ENCODE measurements at places on chromosomes 2 and 18.

GRCh38 chr2:184463102-184463865 is 135.0 kb upstream of the ZNF804A start:
- no peak for DNase-seq

DNA sequence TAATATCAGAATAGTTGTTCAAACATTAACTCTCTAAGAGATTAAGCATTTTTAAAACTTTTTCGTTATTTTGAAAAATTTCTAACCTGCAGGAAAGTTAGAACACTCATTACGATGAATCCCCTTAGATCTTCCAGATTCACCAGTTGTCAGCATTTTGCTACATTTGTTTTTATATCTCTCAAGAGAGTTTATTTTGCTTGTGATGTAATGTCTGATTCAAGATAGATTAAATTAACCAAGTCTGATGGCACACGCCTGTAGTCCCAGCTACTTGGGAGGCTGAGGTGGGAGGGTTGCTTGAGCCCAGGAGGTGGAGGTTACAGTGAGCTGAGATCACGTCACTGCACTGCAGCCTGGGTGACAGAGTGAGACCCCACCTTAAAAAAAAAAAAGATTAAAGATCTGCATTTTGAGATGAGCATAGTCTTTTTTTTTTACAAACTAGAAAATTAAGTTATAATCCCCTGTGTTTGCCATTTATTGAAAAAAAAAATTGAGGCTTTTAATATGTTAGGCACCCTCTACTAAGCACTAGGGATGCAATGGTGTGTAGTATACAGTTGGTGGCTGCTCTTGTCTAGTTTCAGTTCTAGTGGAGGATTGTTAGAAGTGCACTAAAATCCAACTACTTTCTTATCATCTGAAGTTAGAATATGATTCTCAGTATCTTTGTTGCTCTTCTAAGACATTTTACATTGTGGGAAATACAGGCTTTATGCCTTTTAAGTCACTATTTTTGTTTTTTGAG is 20.9 kb downstream of the RAB10 start:
- DNase-seq, result no peak

DNA sequence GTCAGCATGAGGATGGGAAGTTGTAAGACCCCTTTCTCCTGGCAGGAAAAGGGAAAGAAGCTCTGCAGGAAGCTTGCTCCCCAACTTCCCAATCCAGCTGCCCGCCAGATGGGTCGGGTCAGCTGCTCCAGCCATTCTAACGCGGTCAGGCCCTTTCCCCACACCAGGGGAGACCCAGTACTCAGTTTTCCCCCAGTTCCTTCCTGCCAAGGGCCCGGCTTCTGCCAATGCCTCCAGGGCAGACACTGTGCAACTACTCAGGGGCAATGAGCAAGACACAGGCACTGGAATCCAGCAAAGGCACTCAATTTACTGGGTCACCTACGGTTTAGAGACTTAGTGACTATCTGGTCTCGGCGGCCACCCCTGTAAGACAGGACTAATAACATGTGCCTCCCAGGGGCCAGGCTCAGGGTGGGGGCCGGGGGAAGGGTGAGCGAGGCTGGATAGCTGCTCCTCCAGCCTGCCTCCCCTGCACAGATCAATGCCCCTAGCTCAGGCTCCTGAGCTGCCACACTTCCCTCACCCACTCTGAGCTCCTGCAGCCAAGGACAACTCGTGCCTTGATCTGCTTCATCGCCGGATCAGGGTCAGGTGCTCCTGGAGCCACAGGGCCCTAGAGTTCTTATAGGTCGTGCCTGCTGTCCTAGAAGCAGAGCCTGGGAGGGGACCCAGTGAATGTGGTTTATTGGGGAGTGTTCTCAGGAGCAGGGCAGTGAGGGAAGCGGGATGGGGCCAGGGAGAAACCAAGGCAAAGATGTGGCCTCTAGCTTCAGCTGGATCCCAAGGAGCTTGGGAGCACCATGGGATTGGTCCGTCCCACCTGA is 171.1 kb downstream of the ZFP36L2 start:
- DNase-seq, result no peak

DNA sequence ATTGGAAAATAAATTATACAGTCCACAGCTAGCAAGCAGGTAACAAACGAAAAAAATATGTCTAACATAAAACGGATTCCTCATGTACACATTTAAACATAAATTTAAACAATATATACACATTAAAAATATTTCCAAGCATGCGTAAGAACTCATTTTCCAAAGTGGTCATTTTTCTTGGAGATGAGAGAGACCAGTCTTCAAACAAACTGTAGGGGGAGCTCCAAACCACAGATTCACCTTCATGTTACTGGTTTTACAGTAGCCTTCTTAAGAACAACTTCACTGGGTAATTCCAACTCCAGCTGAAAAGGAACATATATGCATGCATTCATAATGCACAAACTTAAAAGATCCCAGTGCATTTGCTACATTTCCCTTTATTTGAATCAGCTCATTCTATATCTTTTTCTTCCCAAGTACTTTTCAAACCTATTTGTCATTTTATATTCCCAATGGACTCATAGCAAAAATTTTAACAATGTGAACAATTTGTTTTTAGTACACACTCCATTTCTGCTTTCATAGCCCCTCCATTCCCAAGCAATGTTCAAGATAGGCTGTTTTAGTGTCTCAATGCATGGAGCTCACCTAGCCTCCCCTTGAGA is 4.7 kb upstream of the STAMBP start:
- peak; percentile 68 for DNase-seq

DNA sequence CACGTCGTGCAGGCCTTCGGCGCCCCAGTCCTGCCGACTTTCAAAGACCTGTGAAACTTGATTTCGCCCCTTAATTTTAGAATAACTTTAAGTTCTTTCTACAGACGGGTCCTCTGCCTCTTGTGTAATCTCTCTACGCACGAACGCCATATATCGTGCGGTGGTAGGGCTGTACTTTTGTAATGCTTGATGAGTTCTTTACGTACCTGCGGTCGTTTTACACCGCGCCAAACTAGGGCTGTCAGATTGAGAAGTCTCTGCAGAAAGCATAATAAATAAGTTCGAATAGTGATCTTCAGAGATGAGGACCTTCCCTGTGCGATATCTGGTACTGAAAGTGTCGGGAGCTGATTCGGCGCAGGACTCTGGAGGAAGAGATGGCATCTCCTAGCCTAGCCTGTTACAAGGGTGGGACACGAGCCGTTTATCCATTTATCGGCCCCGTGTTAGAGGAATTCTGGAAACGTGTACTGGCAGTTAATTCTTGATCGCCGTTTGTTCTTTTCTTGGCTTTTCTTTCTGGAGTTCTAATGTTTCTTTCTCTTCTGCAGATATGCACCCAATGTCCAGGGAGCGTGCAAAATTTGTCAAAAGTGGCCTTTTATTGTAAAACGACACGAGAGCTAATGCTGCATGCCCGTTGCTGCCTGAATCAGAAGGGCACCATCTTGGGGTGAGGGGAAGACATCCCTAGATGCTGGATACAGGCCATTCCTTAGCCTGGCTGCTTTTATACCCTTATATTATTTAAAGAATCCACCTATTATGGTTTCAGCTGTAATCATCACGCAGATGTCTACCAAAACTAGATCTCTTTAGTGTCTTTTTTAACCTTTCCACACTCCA is 781 bp upstream of the SLC5A6 start:
- DNase-seq, result peak; percentile 61

DNA sequence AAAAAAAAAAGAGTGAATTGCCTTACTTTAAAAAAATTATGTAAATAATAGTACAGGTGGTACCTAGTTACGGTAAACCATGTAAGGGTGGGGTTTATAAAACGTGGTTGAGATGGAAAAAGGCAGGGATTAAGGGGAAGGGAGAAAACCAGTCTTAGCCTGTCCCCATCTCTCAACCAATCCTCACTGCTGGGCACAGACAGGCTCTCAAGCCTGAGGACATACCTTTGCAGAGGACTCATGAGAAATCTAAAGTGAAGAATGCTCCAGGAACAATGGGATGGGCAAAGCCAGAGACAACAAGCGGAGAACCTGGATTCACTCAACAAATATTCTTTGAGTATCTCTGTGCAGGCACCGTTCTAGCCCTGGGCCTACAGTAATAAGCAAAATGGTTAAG is 3.4 kb upstream of the IGFBP2 start:
- DNase-seq, result no peak

DNA sequence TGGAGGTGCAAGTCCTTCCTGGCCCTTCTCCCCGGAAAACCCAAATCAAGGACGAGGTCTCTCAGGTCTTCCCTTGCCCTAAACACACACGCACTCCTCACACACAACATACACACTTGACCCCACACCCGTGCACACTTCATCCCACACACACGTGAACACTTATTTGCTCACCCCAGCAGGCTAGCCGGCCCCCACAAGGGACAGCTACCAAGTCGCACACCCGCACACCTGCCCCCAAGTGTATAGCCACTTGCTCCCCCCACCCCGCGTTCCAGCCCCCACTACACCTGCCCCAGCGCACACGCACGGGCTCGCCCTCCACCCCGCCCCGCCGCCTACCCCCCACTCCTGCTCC is 359 bp downstream of the TGFBRAP1 start:
- DNase-seq, result peak; percentile 36

GRCh38 chr2:160379399-160379798 is 114.2 kb downstream of the RBMS1 start:
- no peak for DNase-seq

- peak; percentile 86 for DNase-seq
These were observed at the start of gene ZNF804A for GRCh38 chr2:184598316-184599053. TSS of gene ZNF804A (plus strand) at chr2:184598529. CDS start at chr2:184598960, 431 bp downstream.

DNA sequence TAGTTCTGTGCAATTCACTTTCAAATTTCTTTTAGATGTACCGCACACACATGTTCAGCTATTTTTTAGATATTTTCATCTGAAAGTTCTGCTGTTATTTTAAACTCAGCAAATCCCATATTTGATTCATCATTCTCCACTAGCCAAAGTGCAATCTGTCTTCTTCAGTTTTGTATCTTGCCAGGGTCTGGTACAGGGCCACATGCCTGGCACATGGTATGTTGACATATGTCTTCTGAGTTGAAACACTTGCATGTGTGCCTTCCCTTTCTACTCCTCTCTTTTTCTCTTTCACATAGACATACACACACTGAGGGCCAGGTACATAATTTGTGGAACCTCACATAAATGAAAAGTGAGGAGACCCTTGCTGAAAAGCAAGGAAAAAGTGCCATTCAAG is 25.7 kb upstream of the SESTD1 start:
- DNase-seq, result no peak

- DNase-seq, result no peak
These were observed 234.3 kb upstream of the LYPD1 start for GRCh38 chr2:132904142-132904842.

DNA sequence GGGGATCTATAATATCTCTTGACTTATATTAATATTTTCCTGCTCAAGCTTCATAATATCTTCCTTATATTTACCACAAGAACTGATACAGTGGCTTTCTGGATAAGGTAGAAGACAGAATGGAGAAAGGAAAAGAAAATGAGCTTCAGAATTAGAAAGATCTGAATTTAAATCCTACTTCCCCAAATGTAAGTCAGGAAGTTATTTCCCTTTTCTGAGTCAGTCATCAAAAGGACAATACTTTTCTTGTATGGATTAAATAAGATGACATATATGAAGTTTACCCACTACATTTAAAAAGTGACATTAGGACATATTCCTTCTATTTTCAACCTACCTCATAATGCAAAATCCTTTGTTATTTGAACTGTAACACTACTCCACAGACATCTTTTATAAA is 19.0 kb downstream of the KRCC1 start:
- DNase-seq, result no peak

DNA sequence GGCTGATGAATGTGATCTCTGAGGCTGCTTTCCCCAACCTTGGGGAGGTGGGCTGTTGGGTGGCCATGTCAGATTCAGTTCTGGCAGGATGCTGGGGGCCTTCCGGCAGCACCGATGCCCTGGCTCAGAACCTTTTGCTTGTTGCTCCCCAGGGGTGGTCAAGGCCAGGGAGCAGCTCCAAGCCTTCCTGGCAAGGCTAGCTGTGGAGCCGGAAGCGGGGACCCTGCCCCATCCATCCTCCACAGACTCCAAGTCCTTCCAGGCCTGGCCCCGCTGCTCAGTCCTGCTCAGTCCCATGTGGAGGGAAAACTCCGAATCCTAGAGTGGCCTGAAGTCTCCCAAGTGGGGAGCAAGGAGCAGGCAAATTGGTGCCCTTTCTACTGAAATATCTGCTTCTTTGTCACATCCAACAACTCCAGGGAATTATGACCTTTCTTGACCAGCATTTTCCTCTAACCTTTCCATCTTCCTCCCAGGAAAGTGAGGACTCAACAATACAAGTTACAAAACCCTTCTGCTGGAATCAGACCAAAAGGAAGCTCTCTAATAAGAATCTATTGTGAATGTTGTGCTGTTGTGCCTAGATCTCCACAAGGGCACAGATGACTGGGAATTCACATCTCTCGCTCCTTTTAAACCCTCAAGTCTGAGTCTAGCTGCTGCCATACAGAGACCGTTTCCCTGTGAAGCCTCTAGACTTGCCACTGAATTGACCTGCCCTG is 134.0 kb downstream of the MCFD2 start:
- DNase-seq, result no peak

- DNase-seq, result no peak
These were observed 198.7 kb downstream of the LTBP1 start for GRCh38 chr2:33145459-33145858.

GRCh38 chr2:170235860-170236679 is 58.1 kb downstream of the MYO3B start:
- peak; percentile 45 for DNase-seq

GRCh38 chr18:48834413-48835031 is 116.2 kb downstream of the SMAD7 start:
- DNase-seq, result peak; percentile 71

DNA sequence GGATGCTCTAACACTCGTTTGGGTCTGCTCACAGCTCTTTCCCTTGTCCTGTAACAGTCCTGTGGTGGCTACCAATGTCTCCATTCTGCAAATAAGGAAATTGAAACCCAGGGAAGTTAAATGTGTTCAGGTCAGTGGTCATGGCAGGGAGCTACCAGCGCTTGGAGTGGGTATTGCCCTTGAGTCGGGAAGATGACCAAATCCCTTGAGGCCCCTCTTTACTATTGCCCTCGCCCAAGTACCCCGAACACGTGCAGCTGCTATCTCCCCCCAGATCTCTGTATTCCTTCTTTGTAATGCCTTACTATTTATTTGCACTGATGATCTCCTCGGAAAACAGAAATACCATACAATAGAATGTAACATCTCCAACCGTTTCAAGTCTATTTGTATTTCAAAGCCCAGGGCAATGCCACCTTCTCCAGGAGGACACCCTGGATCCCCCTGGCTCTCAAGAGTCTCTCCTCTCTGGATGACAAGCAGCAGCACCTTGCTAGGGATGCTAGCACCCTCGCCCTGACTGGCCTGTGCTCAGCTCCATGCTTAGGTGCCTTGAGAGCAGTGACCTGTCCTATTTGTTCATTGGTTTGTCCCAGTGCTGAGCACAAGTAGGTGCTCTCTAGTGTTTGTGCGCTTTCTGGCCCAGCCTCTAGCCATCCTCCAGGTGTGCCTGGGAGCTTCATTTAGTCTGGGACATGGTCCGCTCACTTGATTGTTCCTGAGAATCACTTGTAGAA is 15.1 kb downstream of the DYSF start:
- no peak for DNase-seq

DNA sequence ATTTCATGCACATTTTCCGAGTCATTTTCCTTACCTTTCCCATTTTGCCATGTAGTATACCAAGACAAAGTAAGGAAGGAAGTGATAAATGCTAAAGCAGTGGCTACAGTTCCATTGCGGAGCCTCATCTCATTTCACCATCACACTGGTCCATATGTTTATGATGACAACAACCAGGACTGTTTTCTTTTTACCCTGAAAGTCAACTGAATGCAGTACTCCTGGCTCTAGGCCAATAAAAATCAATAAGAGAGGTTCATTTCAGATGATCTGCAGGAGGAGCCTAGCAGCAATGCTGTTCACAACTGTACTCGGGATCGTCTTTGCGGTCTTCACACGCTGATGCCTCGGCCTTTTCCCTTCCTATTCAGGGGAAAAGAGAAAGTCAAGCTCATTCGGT is 4.7 kb downstream of the MGAT4A start:
- DNase-seq, result no peak

GRCh38 chr2:64859312-64860212 is 129.6 kb upstream of the SLC1A4 start:
- peak; percentile 87 for DNase-seq

All from GM20000 (cell line).